ENCODE measurements at places on chromosomes 1 and 21. TPM values are rescaled to one million over a fixed set of nuclear protein-coding genes. Genes with fewer than 3 reads are reported as not detected.

DNA sequence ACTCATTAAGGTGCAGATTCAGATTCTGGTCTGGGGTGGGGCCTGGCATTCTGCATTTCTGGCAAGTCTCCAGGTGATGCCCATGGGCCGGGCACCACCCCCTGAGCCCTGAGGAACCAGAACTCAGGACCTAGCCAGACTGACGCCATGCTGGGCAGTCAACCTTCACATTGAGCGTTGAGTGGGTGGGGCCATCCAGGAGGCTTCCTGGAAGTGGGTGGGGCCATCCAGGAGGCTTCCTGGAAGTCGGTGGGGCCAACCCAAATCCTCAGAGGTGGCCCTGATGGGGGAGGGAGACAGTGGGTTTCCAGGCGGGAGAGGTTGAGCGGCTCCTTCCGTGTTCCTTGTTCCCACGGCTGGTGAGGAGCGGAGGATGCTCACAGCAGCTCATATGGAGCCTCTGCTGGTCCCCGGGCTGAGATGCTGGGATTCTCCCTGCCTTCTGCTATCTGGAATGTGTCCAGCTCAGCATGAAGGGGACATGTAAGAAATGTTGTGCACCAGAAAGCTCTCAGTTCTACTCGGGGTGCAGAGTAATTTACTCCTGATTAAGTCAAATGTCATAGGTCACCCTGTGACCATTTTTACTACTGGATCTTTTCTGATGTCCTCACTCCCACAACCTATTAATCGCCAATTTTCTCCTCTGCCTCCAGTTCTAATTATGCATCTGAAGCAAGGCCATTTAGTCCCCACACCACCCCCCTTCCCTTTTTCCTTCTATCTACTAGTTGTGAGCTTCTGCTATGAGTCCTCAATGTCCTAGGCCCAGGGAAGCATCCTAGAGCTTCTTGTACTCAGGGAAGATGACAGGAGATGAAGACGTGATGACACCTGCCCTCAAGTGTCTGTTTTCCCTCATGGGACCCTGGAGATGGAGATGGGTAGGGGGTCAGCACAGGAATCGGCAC, 435.4 kb downstream of the PTPRU start:
- ATAC-seq, result no peak

DNA sequence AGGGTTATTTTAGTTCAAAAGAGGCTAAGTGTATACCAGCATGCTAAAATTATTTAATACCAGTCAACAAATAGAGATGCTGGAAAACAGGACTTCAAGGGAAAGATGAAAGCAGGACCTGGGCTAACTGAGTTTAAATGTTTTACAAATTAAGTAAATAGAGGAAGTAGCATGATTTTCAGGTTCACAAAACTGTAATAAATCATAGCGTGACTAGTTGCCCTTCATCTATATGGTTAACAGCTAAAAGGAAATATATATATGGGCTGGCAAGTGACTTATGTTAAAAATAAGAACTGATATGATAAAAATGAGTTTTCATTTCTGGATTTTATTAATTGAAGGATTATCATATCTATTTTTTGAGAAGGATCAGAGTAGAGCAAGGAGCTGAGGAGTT, 25.6 kb downstream of the DPYD start:
- no peak for ATAC-seq

GRCh38 chr21:33937931-33938339, 22.3 kb upstream of the ATP5PO start:
- no peak for ATAC-seq

DNA sequence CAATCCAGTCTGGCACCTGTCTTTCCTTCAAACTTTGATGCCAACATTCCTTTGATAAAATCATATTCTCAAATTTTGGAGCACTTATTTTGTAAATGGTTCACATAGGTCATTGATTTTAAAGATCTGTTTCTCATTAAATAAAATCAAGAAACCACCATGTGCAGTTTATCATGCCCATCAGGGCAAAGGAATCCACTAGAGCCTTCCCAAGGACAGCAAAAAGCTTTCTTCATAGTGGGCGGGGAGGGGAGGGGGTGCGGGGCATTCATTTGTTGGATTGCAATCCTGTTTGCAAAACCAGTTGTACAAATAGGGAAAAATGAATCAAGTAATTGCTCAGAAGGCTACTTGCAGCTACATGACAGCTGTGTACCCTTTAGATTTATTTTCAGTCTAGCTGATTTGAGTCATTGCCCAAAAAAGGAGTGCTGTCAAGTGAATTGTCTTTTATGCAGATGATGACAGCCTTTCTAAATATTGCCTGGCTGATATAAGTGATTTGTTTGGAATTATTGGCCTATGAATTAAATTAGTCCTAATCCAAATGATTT, 23.0 kb downstream of the LRRC8B start:
- peak; percentile 74 for ATAC-seq

GRCh38 chr1:84698151-84699110, 8.2 kb upstream of the SSX2IP start:
- peak; percentile 68 for ATAC-seq

GRCh38 chr1:202143011-202143767, 1.3 kb downstream of the ARL8A start:
- ATAC-seq, result peak; percentile 37

GRCh38 chr1:24373710-24374109, 39.9 kb downstream of the STPG1 start:
- ATAC-seq, result no peak

DNA sequence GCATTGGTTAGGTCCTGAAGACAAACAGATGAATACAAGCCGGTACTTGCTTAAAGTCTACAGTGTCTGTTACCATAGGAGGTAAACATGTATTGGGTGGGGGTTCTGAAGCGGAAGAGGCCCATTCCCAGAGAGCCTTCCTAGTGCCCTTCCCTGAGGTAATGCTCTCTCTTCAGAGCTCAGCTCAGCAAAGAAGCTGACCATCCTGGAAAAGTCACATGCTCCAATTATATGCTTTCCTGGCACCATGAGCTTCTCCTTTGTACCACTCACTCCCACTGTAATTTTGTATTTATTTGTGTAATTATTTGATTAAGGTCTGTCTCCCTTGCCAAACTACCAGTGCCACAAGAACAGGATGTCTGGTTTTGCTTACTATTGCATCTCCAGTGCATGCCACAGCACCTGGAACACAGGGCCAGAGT, 42.0 kb downstream of the RAB3B start:
- ATAC-seq, result no peak

GRCh38 chr1:51192213-51192843, 43.7 kb upstream of the RNF11 start:
- ATAC-seq, result peak; percentile 84

SPSB1 gene
- 4.5 TPM for total RNA-seq

DNA sequence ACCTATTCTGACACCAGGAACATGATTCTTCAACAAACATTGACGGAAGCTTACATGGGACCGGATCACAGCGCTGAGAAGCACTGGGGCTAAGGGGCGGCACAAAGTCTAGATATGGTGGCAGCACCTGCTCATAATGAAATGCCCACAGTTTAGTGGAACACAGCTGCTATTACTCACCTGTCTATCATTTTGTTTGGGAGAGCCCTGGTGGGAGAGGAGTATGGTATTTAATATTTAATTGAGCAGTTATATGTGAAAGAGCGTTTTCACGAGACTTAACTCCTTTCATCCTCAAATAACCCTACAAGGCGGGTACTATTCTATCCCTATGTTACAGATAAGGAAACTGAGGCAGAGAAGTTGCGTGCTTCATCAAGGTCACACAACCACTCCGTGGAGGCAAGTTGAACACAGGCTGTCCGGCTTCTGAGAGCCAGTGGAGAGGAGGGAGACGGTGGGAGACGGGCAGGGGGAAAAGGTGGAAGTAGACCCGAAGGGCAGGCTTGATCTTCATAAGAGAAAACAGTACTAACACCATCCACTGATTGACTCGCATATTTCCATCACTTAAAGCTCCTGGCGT, 790 bp upstream of the TSNAX start:
- no peak for ATAC-seq

- ATAC-seq, result no peak
Observed at GRCh38 chr1:92882819-92883218, 51.0 kb downstream of the RPL5 start.

- no peak for ATAC-seq
Observed at GRCh38 chr1:200895801-200896530, 1.3 kb downstream of the INAVA start.

DNA sequence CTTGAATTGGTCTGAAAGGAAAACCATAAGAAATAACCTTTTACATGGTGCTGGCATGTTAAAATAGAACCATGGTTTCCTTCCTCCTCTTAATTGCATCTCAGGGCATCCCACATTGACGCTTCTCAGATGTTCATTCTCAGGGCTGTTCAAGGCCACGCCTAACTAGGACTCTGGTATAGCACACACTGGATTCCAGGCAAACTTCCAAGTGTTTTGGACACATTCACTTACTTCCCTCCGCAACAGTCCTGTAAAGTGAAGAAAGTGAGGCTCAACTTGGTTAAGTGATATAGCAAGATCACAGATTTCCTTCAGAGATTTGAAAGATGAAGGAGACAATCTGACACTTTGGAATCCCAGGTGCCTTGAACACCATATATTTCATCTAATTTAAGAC, 244.8 kb downstream of the DUSP10 start:
- ATAC-seq, result no peak

EVI5 gene
- total RNA-seq, result 36.8 TPM

All from motor neuron (in vitro differentiated cells).